ENCODE measurements at places on chromosomes 4 and X.

DNA sequence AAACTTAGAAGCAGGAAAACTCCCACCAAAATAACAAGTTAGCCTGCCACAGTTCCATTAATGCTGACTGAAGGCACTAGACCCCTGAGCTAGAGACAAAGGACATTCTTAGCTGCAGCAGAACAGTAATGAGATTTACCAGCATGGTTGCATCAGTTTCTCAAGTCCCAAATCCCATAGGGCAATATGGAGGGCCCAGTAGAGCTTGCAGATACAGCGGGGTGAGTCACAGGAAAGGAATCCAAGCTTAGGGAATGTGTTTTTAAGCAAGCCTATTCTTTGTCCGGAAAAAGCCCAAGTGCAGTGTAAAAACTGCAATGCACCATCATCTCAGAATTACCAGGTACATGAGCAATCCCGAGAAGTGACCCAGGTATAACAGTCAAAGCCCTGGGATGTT lies 51.3 kb upstream of the EXOC1L start:
- no peak for DNase-seq

GRCh38 chr4:111510535-111510934 lies 634.7 kb upstream of the FAM241A start:
- DNase-seq = no peak

- no peak for DNase-seq
Observed at GRCh38 chr4:8173492-8174242, 15.1 kb upstream of the ABLIM2 start.

DNA sequence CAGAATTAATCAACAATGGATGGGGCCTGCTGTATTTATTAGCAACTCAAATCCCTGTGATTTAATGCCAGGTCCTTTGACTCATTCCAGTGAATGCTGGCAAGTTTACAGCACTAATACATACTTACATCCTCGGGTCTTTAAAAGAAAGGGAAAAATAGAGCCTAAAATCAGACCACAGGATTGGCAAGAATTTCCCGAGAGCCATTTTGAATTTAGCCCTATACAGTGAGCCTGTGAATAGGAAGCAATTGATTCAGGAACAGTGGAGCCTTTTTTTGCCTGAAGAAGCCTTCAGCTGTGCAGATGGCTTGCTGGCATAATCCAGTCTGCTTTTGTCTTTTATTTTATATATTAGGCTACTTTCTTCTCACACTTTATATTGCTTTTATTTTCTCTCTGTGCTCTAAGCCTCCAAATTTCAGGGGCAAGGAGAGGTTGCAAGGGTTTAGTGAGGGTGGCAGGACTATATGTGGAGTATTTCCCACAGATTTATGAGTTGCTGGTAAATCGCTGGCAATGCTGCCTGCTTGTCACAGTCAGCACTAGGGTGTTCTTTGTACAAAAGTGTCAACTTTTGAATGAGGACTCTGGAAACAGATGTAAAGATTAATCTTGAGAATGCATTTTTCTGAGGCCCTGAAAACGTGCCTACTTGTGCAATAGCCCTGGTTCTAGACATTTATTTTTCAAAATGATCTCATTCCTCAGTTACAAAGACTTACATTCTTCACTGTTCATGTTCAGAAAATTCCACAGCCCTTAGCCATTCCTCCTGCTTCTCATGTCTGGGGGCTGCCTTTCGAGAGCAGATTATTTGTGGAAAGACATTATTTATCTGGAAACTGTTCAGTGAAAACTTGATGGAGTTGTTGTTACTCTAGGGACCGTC lies 303.5 kb downstream of the SPRY1 start:
- DNase-seq = no peak

DNA sequence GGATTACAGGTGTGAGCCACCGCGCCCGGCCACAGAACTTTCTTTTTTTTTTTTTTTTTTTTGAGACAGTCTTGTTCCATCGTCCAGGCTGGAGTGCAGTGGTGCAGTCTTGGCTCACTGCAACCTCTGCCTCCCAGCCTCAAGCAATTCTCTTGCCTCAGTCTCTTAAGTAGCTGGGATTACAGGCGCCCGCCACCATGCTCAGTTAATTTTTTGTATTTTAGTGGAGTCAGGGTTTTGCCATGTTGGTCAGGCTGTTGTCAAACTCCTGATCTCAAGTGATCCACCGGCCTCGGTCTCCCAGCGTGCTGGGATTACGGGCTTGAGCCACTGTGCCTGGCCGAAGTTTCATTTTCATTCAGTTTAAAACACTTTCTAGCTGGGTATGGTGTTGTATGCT lies 16.4 kb downstream of the FAM193A start:
- DNase-seq = no peak

GRCh38 chr4:1898681-1899080 lies 27.5 kb downstream of the NSD2 start:
- DNase-seq = no peak

GRCh38 chr4:144633215-144633614 lies 12.7 kb upstream of the HHIP start:
- no peak for DNase-seq

GRCh38 chr4:186792728-186793366 lies 69.2 kb upstream of the FAT1 start:
- DNase-seq = no peak

DNA sequence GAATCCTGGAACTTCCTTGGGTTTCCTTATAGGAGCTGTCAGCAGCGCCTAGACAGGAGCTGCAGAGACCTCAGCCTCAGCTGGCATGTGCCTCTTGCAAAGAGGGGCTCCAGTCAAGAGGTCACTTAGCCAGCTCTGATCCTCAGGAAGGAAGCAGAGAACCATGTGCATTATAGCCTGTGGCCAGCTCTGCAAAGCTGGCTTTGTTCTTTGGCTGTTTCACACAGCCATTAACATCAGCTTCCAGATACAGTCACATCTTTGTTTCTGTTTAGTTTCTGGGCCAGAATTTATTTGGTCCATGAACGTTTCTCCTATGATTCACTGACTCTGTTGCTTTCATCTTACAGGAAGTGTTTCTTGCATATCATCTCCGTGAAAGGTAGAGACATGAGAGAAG lies 92.4 kb downstream of the CC2D2A start:
- DNase-seq = no peak

DNA sequence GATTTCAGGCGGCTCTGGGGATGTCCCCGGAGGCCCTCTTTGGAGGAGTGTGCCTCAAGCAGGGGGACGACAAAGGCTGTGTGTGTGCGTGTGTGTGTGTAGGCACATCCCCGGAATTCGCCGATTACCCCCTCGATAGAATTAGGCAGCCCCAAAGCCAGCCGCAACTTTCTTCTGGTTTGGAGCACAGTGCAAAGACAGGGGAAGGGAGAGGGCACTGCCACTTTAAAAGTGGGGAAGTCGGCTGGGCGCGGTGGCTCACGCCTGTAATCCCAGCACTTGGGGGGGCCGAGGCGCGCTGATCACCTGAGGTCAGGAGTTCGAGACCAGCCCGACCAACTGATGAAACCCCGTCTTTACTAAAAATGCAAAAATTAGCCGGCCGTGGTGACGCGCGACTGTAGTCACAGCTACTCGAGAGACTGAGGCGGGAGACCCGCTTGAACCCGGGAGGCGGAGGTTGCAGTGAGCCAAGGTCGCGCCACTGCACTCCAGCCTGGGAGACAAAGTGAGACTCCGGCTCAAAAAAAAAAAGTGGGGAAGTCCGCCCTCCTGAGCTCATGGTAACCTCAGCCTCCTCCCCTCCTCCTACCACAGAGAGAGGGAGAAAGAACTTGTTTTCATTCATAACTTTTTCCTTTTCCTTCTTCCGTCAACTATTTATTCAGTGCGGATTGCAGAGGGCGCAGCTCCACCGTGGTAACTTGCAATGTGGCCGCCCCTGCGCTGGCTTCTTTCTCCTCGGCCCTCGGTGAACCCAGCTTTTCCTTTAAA lies 2.4 kb downstream of the SPRY1 start:
- DNase-seq = peak; percentile 31

DNA sequence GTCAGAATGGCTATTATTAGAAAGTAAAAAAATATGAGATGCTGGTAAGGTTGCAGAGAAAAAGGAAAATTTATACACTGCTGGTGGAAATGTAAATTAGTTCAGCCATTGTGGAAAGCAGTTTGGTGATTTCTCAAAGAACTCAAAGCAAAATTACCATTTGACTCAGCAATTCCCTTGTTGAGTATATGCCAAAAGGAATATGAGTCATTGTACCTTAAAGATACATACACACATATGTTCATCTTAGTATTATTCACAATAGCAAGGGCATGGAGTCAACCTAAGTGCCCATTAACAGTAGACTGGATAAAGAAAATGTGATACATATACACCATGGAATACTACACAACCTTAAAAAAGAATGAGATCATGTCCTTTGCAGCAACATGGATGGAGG lies 148.2 kb downstream of the COMMD8 start:
- no peak for DNase-seq

DNA sequence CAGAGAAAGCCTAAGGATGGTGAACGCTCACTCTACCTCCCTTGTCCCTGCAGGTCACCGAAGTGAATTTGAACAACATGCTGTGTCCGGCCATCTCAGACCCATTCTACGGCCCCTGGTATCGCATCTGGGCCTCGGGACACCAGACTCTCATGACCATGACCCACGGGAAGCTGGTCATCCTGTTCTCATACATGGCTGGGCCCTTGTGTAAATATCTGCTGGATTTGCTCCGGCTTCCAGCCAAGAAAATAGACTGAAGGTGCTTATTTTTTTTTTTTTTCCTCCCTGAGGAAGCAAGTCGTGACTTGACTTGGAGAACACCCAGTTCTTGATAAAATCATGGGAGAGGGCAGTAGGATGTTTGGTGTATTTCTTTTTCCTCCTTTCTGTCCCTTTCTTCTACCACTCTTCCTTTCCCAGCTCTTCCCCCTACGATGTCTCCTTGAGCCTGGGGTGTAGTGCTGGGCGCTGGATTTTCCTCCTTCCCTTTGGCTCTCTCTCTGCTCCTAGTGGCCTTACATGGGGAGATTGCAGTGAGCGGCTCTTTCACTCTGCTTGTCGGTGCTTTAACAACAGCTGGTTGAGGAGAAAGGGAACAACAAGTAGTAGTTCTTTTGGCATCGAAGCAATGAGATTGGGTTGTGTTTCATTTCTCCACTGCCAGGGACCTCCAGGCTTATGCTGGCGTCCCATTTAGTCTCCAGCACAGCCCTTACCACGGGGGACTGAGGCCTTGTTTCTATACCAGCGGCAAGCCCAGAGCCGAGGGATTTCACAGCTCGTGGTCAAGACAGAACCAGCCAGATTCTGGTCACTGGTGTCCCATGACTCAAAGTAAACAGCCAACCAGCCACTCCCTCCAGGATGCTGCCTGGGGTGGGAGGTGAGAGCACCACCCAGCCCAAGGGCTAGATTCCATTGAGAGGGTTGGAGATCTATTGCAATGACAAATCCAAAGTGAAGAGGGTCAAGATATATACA lies 144.4 kb downstream of the AMMECR1 start:
- no peak for DNase-seq

DNA sequence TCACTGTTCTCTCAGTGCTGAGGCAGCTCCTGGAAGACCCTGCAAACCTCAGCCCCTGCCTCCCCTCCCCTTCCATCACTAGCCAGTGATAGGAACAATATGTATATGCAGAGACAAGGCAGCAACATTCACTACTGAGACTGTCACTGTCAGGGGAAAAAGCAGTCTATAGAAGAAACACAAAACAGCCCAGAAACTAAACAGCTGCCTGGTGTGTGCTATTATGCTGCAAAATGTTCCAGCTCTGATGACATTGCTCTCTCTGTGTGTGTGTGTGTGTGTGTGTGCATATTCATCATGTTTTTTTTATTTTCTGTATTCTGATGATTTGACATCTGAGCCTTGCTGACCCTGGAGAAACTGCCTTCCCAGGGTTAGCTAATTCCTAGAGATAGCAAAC lies 147.2 kb downstream of the SPATA18 start:
- no peak for DNase-seq

DNA sequence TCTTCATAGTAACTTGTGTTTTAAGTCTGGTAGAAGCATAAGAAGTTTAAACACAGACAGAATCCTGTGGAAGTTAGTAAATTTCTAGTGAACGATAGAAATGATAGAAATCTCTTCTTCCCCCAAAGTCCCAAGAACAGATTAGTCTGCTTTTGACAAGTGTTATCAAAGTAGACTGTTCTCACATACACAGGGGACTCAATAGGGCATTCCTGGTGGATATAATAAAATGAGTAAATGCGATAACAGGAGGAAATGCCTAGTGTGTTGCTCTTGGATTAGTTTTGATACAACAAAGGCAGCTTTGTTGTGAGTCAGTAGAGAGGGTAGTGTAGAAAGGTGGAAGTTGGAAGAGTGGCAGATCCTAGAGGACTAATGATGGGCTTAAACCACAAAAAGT lies 43.5 kb downstream of the CLCN3 start:
- no peak for DNase-seq

- DNase-seq = no peak
Observed at GRCh38 chrX:73525928-73526690, 36.9 kb upstream of the CHIC1 start.

GRCh38 chr4:185039508-185040273 lies 21.4 kb downstream of the HELT start:
- no peak for DNase-seq

GRCh38 chr4:175929441-175929840 lies 117.4 kb upstream of the GPM6A start:
- DNase-seq = no peak

DNA sequence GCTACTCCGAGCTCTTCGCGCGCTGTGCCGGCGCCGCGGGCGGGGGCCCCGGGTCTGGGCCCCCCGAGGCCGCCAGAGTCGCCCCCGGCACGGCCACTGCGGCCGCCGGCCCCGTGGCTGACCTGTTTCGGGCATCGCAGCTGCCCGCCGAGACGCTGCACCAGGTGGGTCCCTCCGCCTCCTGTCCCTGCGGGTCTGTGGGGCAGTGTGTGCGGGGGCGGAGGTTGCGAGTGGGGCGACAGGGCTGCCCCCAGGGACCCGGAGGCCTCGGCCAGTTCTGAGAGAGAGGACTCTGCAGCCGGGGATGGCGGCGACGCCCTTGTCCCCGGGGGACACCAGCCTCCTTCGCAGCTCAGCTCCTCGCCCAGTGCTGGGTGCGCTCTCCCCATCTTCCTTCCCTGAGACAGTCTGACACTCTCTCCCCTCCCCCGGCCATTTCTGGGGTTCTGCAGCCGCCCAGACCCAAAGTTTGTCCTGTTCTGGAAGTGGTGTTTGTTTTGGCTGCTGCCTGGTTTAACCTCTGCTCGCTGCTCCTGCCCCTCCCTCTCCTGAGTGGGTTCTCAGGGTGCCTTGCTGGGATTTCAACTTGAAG lies 609 bp downstream of the REPS2 start:
- no peak for DNase-seq

DNA sequence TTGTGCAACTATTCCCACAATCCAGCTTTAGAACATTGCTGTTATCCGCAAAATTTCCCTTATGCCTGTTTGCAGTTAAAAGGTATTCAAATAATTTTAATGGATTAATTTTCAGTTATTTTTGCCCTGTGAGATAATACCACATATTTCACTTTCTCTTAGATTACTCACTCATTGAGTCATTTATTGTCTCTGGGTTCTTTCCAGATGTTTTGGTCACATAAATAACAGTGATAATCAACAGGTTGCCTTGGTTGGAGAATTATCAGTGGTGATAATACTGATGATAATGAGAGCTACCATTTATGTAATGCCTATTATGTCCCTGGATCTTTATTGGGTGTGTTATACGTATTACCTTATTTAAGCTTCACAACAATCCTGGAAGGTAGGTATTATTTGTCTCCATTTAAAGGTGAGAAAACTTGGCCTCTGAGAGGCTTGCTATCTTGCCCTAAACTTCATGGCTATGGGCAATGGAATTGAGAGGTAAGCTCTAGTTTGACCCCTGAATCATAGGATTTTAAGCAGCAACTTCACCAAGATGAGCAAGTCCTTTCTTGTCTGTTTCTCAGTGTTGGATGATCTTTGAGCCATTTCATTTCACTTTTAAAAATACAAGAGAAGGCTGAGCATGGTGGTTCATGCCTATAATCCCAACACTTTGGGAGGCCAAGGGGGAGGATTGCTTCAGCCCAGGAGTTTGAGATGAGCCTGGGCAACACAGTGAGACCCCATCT lies 87.4 kb downstream of the KIT start:
- no peak for DNase-seq

- DNase-seq = no peak
Observed at GRCh38 chr4:175087145-175087544, 169.0 kb downstream of the ADAM29 start.
